Activated CD8-positive, alpha-beta T cell treated with anti-CD3 and anti-CD28 coated beads, Interleukin-2, amount 10 ng/mL, durations not matched to agents 7 days and 5 days (primary cell): ENCODE measurements at places on chromosomes 7 and 10. TPM values are rescaled to one million over a fixed set of nuclear protein-coding genes. Genes with fewer than 3 reads are reported as not detected.

DNA sequence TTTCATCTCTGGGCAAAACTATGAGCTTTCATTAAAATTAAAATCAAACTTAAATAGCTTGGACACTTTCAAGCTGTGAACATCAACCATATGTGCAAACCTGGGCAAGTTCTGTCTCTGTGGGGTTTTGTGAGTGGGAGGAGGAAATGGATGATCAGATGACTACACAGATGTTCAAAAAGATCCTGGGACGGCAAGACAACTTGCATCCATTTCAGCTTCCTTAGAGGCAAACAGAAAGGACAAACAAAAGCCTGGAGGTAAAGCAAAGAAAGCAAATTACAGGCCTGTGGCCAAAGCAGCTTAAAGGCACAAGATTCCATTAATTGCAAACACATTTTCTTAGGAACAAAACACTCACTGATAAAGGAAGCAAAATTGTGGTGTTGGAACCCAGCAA lies 222.2 kb downstream of the NEBL start:
- DNase-seq: no peak

DNA sequence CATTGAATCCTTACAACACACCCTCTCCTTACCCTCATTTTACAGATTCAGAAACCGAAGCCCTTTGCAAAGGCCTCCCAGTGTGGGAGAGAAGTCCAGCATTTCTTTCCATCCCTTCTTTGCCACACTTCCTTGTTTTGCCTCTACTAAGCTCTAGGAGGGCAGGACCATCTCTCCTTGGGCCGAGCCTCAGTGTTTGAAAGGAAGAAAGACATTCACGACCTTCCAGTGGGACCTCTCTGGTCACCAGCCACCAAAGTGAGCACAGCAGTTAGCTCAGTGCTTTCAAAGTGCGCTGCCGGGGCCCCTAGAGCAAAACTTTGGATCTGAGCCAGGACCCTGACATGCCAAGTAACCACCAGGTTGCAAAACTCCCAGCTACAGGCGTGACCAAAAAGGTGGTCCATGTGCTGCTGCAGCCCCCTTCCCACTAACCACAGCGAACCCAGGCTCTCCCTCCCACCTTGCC lies 12.4 kb downstream of the CTBP2 start:
- DNase-seq: no peak

DNA sequence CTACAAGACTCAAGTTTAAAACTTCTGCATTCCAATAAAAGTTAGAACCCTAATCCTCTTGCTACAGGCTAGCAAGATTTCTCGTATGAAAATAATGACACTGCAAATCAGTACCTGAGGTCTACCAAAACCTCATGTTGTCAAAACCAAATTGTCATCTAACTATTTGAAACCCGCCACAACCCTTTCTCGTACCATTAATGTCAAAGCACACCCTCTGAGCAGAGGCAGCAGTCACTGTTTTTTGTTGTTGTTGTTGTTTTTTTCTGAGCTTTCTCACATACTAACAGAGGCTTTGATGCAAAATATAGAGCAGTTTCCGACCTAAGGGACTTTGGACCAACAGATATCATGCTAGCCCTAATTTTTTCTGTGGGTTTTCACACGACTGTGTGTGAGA lies 563.9 kb upstream of the C7orf33 start:
- no peak for DNase-seq

Gene FAM25A
- not detected for total RNA-seq

DNA sequence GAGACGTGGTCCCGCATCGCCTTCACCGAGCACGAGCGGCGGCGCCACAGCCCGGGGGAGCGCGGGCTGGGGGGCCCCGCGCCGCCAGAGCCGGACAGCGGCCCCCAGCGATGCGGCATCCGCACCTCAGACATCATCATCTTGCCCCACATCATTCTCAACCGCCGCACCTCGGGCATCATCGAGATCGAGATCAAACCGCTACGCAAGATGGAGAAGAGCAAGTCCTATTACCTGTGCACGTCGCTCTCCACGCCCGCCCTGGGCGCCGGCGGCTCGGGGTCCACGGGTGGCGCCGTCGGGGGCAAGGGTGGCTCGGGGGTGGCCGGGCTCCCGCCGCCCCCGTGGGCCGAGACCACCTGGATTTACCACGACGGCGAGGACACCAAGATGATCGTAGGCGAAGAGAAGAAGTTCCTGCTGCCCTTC lies 737 bp downstream of the CNNM2 start:
- peak; percentile 61 for DNase-seq

Gene NUDT13
- total RNA-seq: 1.7 TPM

- DNase-seq: no peak
Observed at GRCh38 chr7:144587701-144588100, 184.2 kb upstream of the NOBOX start.

- DNase-seq: no peak
Observed at GRCh38 chr7:22942191-22942590, 71.7 kb downstream of the HYCC1 start.

- DNase-seq: no peak
Observed at GRCh38 chr10:132675031-132675740, 110.8 kb downstream of the NKX6-2 start.

DNA sequence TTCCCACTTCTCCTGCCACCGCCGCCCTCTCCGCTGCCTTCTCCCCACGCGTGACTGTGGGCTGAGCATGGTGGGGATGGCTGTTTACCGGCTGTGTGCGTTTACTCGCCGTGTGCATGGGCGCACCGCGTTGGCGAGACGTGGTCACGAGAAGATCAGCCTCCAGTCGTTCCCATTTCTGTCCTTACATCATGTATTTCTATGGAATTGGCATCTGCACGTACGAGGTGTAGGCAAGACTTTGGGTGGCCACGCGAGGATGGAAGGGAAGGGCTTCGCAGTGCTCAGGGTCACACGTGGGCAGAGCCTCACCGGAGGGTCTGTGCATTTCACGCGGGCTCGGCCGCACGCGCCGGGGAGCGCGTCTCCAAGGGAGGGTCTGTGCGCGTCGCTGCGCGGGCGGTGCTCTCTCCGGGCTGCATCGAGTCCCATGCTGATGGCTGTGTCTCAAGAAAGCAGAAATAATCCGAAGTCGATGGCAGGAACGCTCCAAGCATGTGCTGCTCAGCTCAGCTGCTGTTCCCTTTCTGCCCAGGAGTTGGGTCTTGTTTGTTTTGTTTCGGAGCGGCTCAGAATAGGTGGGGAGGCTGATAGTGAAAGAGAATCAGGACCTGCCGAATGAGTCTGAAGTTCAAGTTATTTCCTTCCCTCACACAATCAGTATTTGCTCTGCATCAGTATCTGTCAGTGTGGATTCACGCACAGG lies 973 bp downstream of the CAMK1D start:
- peak; percentile 67 for DNase-seq

DNA sequence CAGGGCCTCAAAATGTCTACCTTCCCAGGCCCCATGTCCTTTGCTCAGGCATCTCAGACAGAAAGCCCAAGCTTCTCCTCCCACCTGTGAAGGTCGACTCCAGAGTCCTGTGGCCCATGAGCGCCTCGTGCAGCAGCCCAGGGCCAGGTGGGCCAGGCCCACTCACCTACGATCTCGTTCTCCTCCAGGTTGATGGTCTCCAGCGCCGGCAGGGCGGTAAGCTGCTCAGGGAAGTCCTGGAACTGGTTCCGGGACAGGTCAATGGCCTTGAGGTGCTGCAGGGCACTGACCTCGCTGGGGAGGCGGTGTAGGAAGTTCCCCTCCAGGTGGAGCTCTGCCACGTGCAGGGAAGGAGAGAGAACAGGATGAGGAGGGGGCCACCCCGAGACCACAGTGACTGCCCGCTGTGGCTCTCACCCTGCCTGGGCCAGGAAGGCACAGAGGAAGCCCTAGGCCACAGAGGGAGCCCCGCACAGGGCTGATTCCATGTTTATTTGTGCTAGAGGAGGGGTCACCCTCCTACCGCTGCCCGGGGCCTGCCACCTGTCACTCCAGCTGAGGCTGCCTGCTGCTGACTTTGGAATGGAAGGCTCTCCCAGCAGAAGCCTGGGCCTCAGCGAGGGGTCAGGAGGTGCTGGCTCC lies 40.0 kb upstream of the NPFFR1 start:
- DNase-seq: no peak

Gene SCIN
- 0.39 TPM for total RNA-seq

DNA sequence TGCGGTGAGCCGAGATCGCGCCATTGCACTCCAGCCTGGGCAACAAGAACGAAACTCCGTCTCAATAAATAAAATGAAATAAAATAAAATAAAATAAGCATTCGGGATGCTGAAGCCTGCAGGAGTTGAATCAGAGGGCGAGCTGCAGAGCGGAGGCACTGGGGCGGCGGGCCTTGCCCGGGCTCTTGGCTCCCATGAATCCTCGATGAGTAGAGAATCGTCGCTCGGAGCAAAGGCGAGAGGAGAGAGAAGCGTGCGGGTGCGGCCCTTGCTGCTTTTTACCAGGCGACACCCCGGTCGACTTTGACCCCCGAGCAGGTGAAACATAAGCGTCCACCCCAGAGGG lies 168.3 kb downstream of the UBE2H start:
- DNase-seq: no peak

Gene KEL
- 1.0 TPM for total RNA-seq

Gene PRF1
- total RNA-seq: 272 TPM

- DNase-seq: no peak
Observed at GRCh38 chr7:45021604-45022296, 21.7 kb downstream of the CCM2 start.

Gene CUZD1
- total RNA-seq: 2.8 TPM

DNA sequence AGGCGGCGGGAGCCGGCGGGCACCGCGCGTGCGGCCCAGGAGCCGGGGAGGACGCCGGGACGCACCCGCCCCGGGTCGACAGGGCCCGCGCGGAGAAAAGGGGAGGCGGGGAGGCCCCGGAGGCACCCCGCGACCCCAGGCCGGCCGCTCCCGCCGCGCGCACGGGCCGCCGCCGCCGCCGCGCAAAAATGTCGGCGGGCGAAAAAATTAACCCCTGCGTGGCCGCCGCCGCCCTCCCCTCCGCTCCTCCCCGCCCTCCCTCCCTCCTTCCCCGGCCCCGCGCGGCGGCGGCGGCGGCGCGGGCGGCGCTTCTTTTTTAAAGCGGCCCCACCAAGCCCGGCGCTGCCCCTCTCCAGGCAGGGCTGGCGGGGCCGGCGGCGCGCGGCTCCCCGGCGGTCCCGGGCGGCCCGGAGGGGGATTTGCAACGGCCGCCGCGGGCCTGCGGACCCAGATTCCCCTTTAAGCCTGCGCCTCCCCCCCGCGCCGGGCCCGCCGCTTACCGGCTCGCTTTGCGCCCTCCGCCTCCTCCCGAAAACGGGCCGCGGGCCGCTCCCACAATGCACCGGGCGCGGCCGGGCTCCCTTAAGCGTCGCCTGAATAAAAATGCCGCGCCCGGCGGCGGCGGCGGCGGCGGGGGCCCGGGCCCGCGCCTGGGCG lies 465 bp downstream of the SEPHS1 start:
- DNase-seq: peak; percentile 82

DNA sequence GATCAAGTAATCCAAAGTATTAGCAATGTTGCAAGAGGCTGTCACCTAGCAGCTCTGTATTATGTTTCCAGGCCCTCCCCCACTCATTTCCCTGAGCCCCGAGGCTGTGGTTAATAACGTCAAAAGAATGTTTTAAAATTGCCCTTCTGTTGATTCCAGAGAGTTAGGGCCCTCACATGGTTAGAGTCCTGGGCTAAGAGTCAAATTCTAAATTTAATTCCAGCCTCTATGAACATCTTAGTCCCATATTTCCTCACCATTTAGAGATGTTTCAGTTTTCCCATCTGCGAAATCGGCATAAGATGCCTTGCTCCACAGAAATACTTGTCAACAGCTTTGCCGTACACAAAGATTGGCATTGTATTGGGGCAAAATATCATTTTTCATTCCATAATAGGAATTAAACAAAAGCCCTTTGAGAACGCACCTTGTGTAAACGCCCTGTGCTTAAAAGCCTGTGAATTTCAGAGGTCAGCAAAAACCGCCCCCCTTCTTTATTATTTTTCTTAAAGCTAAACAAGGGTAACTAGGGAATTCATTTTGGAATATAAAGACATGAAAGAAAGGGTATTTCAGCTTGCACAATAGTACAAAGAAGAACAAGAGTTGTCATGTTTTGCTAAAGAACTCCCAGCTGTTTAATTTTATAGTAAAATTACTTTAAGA lies 135.8 kb downstream of the ARID5B start:
- no peak for DNase-seq

GRCh38 chr10:96878057-96878456 lies 46.0 kb downstream of the LCOR start:
- no peak for DNase-seq

DNA sequence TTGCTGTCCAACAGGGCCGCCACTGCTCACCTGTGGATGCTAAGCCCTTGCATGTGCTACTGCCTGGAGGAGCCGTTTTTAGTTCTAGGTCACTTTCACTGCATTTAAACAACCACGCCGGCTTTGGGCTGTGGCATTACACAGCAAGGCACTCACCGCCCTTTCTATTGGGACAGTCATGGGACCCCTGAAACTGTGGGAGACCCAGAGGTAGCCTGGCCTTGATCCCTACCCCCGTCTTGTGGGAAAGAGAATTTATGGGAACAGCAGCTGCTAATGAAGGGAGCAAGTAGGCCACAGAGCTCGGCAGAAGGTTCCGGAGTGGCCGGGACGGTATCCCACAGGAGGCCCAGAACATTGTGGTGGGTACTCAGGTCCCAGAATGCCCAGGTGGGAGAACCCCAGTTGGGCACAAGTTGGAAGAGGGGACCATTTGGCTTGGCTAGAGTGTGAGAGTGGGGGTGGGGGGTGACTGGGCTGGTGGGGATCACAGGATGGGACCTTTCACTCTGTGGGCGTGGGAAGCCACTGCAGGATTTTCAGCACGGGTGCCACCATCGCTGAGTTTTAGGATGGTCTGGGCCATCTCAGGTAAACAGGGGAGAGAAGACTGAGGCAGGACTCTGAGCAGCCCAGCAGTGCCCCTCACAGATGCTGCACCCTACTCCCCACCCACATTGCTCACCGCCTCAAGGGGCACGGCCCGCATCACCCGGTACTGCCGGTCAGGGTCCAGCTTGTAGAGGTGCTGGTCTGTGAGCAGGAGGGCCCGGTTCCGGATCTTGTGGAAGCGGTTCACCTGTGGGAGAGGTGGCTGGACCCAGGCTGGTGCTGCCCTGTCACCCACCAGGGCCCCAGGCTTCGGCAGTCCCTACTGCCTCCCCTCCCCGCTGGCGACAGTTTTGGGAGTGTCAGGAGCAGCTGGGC lies 15.2 kb downstream of the MYO1G start:
- peak; percentile 25 for DNase-seq

Gene AGBL3
- 2.2 TPM for total RNA-seq

- peak; percentile 29 for DNase-seq
Observed at GRCh38 chr10:8183241-8183704, 128.8 kb downstream of the GATA3 start.

Gene SPDYE2
- 0.31 TPM for total RNA-seq

Gene ANXA8L1
- not detected for total RNA-seq

- DNase-seq: no peak
Observed at GRCh38 chr7:46746695-46747687, 825.9 kb upstream of the IGFBP3 start.

DNA sequence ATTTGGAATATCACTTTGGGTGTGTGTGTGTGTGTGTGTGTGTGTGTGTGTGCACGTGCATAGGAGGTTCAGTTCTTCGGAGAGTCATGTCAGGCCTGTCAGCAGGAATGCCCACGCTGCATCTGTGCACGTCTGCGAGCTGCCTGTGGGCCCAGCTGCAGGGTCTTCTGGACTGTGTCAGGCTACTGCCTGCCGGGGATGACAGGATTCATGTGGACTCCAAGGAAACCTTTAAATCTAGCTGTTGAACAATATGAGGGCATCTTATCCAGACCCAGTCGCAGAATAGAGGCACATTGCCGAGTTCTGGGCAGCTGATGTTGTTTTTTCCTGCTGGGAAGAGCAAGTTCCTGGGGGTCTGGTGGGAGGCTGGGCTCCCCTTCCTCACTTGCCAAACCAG lies 19.0 kb downstream of the AQP1 start:
- peak; percentile 11 for DNase-seq

Gene ZP3
- 5.9 TPM for total RNA-seq

- no peak for DNase-seq
Observed at GRCh38 chr10:9419757-9420156, 1365.3 kb downstream of the GATA3 start.

- DNase-seq: no peak
Observed at GRCh38 chr10:94680544-94680943, 3.0 kb upstream of the CYP2C18 start.
